Activated CD4-positive, alpha-beta T cell treated with anti-CD3 and anti-CD28 coated beads, Interleukin-2, Interleukin-6, amounts not matched to agents 100 ng/mL and 50 ng/mL, durations not matched to agents 16 hours and 8 hours (primary cell): ENCODE measurements at places on chromosomes 6 and 20.
A peak's percentile ranks its signal among the peaks of the same experiment; 100 is the strongest.

GRCh38 chr6:87282743-87283142, 39.6 kb upstream of the SMIM8 start:
- DNase-seq: no peak

GRCh38 chr20:16212790-16213189, 360.5 kb downstream of the KIF16B start:
- DNase-seq: no peak

GRCh38 chr20:21583486-21584168, 69.8 kb upstream of the NKX2-2 start:
- DNase-seq: no peak

- DNase-seq: no peak
Measured at GRCh38 chr6:77466451-77467437, 3.5 kb upstream of the HTR1B start.

DNA sequence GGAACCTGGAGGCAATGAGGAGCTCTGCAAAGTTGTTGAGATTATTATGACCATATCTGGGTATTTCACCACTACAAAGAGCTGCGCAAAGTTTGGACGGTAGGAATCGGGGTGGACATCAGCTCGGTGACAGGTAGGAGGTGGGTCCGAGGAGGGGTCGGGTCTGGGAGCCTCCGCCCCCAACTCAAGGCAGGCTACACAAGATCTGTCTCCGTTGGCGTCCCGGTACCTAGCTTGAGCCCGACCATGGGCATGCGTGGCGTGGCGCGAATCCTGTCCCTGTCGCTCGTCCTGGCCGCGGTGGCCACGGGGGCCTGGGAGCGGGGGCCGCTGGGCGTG, 40.2 kb upstream of the ZNFX1 start:
- no peak for DNase-seq

- peak; percentile 32 for DNase-seq
Measured at GRCh38 chr6:89122625-89123024, 4.8 kb upstream of the SRSF12 start.

- DNase-seq: no peak
Measured at GRCh38 chr6:165968408-165968807, 199.2 kb downstream of the TBXT start.

DNA sequence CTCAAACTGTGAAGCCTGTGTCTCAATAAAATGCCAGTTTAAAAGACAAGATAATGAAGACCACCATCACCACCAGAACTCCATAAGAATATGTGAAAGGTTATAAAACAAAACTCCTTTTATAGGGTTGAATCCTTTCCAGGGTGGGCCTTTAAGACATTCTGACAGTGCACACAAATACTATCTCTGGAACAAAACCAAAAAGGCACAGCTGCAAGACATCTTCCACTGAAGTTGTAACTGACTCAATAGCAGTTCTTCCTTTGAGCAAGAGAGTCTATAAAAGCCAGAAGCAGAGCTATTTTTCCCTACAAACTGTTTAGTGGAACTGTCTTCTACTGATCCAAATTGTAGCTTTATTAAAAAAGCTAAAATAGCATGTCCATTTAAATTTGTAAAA, 81.6 kb downstream of the EPB41L2 start:
- no peak for DNase-seq

DNA sequence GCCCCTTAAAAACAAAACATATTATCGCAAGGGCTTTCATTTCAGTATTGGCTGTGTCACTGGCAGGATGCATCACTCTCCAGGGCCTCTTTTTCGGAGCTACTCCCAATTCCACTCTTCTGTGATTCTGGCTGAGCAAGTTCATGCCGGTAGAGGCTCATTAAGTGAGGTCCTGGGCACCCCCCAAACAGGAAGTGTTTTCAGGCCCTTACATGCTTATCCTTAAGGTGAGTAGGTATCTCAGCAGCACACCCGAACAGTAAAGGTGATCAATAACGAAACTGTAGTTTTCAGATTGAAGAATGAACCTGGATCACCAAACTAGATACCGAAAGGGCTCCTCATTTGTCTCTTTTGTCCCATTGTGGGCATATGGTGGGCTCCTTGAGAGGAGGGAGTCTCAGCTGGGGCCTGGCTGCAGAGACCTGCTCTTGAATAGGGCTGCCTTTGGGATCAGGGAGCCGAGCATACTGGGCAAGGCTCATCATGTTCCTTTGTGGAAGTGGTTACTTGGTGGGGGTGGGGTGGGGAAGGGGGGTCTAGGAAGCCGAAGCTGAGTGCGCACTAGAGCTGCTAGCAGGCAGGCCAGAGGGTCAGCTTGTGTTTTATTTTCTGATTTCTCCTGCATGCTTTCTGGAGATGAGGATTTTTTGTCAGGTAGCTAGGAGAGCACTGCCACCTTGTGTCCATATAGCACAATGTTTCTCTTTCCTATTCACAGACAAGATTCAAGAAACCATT, 65.2 kb downstream of the CDS2 start:
- peak; percentile 56 for DNase-seq

- peak; percentile 29 for DNase-seq
Measured at GRCh38 chr6:29925727-29926412, 16.5 kb upstream of the HLA-A start.

- DNase-seq: no peak
Measured at GRCh38 chr6:140009286-140009685, 634.8 kb upstream of the CITED2 start.

DNA sequence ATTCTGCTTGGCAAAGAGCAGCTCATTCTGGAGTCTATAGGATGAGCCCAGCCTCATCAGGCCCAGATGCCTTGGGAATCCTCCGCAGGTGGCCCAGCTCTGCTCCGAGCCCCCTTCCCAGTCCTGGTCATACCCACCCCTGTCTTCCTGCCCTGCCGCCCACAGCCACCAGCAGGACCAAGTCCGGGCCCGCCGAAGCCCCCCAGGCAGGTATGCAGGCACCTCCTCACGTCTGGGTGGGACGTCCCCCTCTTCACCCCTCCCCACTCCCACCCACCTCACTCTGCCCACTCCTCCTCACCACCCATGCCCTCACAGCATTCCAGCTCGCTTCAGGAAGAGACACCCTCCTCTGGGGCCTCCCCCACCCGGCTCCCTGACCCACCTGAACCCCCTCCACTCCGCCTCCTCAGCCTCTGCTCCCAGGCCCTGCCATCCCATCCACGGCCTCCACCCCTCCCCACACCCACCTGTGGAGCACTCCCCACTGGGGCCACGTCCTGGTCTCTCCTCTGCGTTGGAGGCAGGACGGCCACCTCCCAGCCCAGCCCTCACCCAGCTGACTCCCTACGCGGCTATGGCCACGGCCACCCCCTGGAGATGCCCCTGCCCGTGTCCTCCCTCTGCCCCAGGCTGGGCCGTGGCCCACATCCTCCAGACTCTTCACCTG, 43.4 kb downstream of the KCNQ2 start:
- DNase-seq: no peak

GRCh38 chr6:106083618-106084017, 2.5 kb upstream of the PRDM1 start:
- peak; percentile 72 for DNase-seq

DNA sequence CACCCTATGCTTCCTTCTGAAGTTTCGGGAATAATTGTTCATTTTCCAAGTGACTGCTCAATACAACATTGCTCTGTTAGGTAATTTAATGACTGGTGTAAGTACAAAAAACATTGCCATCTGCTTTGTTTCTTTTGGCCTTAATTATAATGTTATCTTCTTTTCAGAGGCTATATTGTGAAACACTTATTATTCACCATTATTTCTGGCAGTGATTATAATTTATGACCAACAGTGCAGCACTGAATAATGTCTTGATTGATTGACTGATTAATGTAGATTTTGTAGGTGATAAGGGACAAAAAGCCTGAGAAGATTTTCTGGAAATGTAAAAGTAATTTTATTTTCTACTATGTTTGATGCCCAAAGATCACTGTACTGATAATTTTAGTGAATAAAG, 377.7 kb downstream of the PLCB1 start:
- DNase-seq: no peak
